Spleen (tissue), 13 donors: ENCODE measurements at places on chromosomes 7 and 10.

- no peak for DNase-seq
Measured at GRCh38 chr7:93992421-93993110, 11.6 kb downstream of the BET1 start.

DNA sequence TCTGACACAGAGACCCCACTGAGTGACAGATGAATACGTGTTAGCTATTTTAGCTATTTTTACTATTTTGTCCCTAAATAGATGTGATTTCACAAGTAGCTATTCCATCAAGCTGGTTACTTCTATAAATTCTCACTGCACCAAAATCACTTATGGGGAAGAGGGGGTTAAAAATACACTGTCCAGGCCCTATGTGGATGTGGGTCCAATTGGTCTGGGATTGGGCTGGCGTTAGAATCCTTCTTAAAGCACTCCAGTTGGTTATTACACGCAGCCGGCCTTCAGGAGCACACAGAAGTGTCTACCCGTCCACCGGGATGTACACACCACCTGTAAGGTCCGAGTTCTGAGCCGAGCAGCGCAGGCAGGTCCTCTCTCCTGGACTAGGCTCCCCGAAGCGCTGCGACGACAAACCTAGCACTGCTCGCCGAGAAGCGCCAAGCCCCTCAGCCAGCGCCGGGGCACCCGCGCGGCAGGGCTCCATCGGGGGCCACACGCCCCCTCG is 222.3 kb upstream of the MKLN1 start:
- no peak for DNase-seq

DNA sequence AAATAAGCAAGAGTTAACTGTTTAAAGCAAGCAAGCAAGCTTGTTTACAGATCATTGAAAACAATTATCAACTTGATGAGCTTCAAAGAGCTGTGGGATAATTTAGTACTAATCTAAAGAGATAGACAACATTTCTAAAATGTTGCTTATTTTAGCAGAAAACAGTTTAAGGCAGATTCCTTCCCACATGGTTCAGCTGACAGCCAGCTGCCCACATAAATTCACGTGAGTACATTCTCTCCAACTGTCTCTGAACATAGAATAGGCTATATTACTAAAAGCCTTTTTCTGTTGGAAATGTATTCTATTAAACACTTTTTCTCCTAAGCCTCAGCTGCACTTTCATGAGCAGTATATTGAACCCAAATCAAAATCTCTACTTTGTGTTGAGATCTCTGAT is 174.1 kb downstream of the LRRN3 start:
- no peak for DNase-seq

- DNase-seq, result no peak
Measured at GRCh38 chr10:115950320-115950719, 322.7 kb downstream of the GFRA1 start.

- DNase-seq, result no peak
Measured at GRCh38 chr10:98263088-98263487, 4.9 kb downstream of the LOXL4 start.

DNA sequence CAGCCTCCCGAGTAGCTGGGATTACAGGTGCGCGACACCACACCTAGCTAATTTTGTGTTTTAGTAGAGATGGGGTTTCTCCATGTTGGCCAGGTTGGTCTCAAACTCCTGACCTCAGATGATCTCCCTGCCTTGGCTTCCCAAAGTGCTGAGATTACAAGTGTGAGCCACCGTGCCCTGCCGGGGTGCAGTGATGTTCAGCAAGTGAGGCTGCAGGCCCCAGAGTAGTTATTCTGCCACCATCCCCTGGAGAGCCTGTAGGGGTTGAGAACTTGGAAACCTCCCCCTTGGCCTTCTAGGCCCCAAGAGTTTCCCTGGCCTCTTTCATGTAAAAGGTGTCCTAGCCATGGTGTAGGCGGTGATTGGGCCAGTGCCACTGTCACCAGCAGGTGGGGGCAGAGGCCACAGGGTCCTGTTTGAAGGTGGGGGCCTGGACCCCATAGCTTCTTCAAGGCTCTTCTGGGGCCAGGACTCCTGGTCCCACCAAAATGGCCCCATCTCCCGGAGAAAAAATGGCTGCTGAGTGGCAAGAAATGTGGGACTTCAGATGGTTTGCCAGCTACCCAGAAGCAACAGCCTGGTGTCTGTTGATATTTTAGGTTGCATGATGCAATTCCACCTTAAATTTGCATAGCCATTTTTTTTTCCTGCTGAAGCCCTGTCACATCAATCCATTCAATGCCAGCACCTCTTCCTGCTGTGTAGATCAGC is 25.5 kb upstream of the INMT start:
- peak; percentile 62 for DNase-seq

DNA sequence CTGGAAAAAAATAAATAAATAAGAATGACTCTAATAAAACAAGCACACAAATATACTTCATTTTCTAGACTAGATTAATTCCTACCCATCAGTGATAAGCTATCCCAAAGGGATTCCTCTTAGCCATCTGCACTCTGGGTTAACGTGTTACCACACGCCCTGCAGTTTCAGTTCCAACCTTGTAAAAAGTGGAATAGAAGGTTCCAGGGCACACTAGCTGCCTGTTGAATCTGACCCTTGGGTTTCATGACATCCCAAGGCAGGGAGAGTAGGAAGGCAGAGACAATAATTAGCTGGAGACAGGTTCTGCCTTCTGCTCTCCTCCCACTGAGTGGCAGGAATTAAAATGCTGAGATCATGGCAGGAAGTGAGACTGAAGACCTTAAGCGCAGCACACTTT is 33.5 kb downstream of the SLC37A3 start:
- DNase-seq, result no peak

- DNase-seq, result no peak
Measured at GRCh38 chr7:124781418-124781817, 15.8 kb upstream of the GPR37 start.

- peak; percentile 50 for DNase-seq
Measured at GRCh38 chr10:47055386-47056246, 144.4 kb downstream of the PTPN20 start.

DNA sequence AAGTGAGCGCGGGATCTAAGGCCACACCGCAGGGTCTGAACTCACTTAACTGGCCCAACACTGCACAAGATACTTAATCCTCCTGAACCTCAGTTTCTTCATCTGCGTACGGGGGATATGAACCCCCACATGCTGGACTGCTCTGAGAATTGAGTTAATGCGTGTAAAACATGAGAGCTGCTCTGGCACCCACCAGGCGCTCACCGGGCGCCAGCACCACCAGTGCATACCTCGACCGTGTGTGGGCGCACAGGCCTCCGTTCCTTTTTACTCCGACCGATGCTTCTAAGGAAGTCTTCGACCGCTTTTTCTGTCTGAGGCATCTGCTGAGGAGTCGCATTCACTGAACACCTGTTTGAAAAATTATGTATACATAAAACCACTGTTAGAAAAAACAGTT is 27.2 kb downstream of the PITRM1 start:
- no peak for DNase-seq

DNA sequence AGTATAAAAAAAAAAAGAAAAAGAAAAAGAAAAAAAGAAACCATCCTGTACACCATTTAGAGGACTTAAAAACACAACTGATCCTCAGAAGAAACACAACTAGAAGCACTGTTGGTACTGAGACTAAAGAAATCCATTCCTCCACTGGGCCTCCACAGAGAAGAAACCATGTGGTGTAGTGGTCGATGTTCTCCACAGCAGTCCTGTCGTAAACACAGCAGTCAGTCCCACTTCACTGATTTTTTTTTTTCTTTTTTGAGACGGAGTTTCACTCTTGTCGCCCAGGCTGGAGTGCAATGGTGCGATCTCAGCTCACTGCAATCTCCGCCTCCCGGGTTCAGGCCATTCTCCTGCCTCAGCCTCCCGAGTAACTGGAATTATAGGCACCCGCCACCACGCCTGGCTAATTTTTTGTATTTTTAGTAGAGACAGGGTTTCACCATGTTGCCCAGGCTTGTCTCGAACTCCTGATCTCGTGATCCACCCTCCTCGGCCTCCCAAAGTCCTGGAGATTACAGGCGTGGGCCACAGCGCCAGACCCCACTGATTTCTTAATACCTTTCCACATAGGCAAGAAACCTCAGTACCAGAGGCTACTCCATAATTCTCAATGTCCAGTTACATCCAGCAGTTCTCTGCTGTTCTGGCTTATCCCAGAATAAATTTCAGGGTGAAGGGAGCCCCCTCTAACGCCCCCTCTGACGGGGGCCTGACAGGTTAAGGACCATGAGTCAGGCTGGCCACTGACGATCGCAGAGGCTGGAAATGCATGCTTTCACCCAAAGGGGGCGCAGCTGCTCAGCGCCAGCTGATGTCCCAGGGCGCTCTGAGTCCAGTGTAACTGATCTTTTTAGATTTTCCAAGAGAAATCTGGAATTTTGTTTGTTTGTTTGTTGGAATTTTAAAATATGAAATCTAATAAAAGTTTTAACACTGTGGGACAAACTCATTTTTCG is 24.8 kb upstream of the FFAR4 start:
- DNase-seq, result no peak

DNA sequence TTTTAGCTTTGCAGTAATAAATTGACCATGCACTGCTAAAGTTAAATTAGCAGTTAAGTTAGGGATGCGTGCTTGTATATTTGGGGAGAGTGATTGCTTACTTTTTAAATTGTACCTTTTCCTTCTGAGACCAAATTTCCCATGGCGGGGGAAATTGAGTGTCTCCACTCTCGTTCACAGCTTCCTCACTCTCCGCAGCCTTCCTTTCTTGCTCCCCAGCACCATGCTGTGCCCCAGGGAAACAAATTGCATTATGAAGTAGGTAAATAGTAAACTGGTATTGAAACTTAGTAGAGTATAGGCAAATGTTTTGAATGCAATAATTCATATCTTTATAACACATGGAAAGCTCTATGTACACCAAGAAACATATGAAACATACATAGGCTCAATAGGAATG is 85.4 kb downstream of the MALRD1 start:
- no peak for DNase-seq

- no peak for DNase-seq
Measured at GRCh38 chr7:128000048-128000447, 31.2 kb downstream of the LRRC4 start.

- peak; percentile 80 for DNase-seq
Measured at GRCh38 chr10:132142396-132143161, 44.2 kb upstream of the DPYSL4 start.

GRCh38 chr10:29522061-29522855 is 112.5 kb downstream of the SVIL start:
- DNase-seq, result no peak

GRCh38 chr10:18660816-18661431 is 1.7 kb downstream of the ARL5B start:
- no peak for DNase-seq

DNA sequence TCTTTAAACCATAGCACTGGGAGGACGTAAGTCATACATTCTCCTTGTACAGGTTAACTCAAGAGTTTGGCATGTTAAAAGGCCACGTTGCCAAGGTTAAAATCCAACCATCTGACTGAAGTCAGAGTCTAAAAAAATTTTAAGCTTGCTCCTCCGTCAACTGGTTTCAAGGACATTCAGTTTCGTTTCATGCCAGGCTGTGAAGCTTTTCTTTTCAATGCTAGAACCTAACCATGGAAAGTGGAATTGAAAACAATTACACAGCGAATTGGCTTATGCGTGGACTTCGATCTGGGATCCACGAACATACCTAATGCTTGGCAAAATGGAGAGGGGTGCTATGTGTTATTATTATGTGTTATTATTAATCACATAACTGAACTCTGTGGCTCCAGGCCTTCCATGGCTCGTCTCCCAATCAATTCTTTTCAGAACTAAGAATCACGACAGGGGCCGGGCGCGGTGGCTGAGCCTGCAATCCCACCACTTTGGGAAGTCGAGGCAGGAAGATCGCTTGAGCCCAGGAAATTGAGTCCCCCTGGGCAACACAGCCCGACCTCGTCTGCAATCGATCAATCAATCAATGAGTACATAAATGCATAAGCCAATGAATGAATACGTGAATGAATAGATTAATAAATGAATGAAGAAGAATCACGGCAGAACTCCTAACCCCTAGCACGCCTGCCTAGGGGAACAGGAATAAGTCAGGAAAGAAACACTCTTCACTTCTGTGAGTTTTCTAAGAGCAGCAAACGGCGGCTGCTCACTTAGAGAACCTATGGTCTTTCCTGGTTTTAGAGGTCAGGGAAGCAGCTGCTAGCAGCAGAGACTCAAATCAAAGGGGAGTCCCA is 733 bp upstream of the ARL5B start:
- peak; percentile 84 for DNase-seq

DNA sequence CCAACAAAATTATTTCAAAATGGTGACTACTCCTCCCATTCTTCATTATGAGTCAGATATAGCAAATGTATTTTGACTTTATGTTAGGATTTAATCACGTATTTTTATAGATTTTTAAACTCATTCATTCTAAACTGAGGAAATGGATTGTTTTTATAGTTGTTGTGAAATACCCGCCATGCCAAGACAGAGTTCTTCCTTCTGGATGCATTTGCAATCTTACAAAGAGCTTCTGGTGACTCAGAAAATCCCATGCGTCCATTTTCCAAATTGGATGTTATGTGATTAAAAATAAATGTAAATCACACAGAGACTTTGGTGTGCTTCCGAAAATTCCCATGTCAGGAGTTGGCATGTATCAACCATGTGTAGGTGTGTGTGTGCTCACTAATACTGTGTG is 179.3 kb downstream of the TRIL start:
- DNase-seq, result no peak

DNA sequence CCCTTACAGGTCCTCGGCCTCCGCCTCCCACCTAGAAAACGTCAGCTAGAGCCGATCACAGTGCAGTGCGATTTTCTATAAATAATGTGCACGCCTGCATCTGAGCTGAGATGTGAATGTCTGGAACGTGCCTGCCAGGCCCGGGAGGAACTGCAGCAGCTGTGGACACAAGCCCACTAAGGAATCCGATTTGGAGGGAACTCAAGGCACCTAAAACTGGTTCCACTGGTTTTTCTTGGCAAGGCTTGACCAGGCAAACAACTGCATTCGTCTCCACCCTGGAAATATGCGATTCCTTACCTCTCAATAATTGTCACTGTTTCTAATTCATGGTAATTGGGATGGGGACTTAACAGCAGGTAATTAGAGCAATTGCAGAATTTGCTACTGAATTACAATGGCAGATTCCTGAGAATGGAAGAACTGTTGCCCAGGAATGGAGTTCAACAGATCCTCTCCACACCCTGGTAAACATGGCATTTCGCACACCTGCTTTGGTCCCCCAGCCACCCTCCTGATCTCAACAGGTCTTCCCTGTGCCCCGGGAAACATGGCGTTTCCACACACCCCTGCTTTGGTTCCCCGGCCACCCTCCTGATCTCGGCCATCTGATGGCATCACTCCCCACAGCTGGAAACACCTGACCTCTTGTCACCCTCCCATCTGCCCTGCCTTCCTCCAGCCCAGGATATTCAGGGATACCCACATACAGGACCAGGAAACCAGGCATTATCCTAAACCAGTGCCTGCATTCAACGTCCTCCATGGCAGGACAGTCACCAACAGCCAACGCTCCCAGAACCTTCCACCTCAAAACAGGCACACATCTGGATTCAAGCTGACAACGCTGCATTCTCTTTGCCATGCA is 76.0 kb downstream of the DIP2C start:
- peak; percentile 63 for DNase-seq

GRCh38 chr10:129521161-129522025 is 54.4 kb downstream of the MGMT start:
- no peak for DNase-seq
